ENCODE measurements at places on chromosomes 2 and 18. TPM values are rescaled to one million over a fixed set of nuclear protein-coding genes. Genes with fewer than 3 reads are reported as not detected.

GALNT5 gene
- total RNA-seq = 0.49 TPM

GALR1 gene
- 0.10 TPM for total RNA-seq

RIT2 gene
- not detected for total RNA-seq

KLHL41 gene
- total RNA-seq = 1.9 TPM

INO80B gene
- 19.9 TPM for total RNA-seq

ZNF638 gene
- 197 TPM for total RNA-seq

ATP5F1A gene
- total RNA-seq = 865 TPM

NAGK gene
- 84.8 TPM for total RNA-seq

UGT1A10 gene
- 0.27 TPM for total RNA-seq

TPO gene
- 5,928 TPM for total RNA-seq

DLGAP1 gene
- 0.73 TPM for total RNA-seq

GREB1 gene
- total RNA-seq = 0.94 TPM

MFF gene
- total RNA-seq = 105 TPM

SERPINB4 gene
- total RNA-seq = not detected

SNX17 gene
- 148 TPM for total RNA-seq

CYRIA gene
- total RNA-seq = 33.6 TPM

NEU2 gene
- total RNA-seq = not detected

CD226 gene
- total RNA-seq = 3.5 TPM

IL18R1 gene
- 9.4 TPM for total RNA-seq

TTN gene
- 6.3 TPM for total RNA-seq

GPR55 gene
- total RNA-seq = not detected

SERPINB2 gene
- not detected for total RNA-seq

LHCGR gene
- 1.3 TPM for total RNA-seq

NEUROD1 gene
- total RNA-seq = not detected

ALK gene
- total RNA-seq = 0.08 TPM

SLC66A2 gene
- total RNA-seq = 93.5 TPM

CCDC102B gene
- 17.1 TPM for total RNA-seq

ANTXR1 gene
- total RNA-seq = 56.4 TPM

CACNB4 gene
- 3.1 TPM for total RNA-seq

TMEM200C gene
- 0.13 TPM for total RNA-seq

OSR1 gene
- total RNA-seq = 14.9 TPM

DIPK1C gene
- total RNA-seq = not detected

OXER1 gene
- 0.78 TPM for total RNA-seq

C1QL2 gene
- not detected for total RNA-seq

Measured in thyroid gland (tissue), 4 donors.